ENCODE measurements at places on chromosomes 11 and 22. TPM values are rescaled to one million over a fixed set of nuclear protein-coding genes. Genes with fewer than 3 reads are reported as not detected.
A peak's percentile ranks its signal among the peaks of the same experiment; 100 is the strongest.

The TYR gene
- 0.14 TPM for total RNA-seq

GRCh38 chr11:75762885-75763284, 5.7 kb upstream of the DGAT2 start:
- peak; percentile 50 for ATAC-seq

GRCh38 chr11:57700425-57700824, 11.6 kb downstream of the MED19 start:
- no peak for ATAC-seq

The MMP10 gene
- not detected for total RNA-seq

- ATAC-seq: peak; percentile 57
Observed at GRCh38 chr11:28529540-28530410, 421.6 kb downstream of the METTL15 start.

- no peak for ATAC-seq
Observed at GRCh38 chr22:33335611-33336279, 277.6 kb upstream of the SYN3 start.

The CABP4 gene
- 0.20 TPM for total RNA-seq

The UCP2 gene
- total RNA-seq: 4.1 TPM

The BET1L gene
- total RNA-seq: 34.4 TPM

The SLC6A5 gene
- total RNA-seq: 0.07 TPM

The DCDC1 gene
- total RNA-seq: 3.0 TPM

The OR8J1 gene
- not detected for total RNA-seq

- ATAC-seq: no peak
Observed at GRCh38 chr11:102776454-102776853, 4.0 kb downstream of the MMP10 start.

DNA sequence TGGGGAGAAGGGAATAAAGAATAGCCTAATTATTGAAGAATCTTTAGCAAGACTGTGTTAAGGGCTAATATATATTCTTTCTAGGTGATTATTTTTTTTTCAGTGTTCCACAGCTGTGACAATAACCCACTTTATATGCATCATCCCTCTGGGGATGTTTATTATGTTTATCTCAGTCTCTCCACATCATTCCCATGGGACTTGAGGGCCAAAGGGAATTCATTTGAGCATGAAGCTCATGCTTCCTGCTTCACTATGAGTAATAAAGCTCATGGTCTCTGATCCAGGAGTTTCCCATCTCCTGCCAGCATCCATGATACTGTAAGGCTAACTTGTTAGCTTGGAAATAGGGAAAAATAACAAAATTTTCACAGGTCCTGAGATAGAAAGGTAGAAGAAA, 1888.4 kb downstream of the LRRC4C start:
- no peak for ATAC-seq

GRCh38 chr11:3163241-3163981, 1.7 kb downstream of the OSBPL5 start:
- ATAC-seq: no peak

GRCh38 chr11:110472858-110473257, 43.1 kb downstream of the FDX1 start:
- no peak for ATAC-seq

DNA sequence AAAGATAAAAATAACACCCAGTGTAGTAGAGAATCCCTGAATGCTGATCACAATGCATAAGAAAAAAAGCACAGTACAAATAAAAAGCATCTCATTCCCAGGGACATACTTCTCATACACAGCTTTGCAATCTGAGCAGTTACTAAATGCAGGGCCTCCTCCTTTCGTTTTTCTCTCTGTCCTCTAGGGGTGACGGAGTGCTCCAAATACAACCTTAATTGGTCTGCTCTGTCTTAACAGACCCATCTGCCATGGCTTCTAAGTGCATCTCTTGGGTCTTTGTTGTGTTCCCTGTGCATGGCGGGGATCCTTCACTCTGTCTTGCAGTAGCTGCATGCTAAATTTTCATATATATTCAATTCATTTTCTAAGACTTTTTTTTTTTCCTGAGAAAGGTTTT, 1114.2 kb upstream of the RAG2 start:
- no peak for ATAC-seq

DNA sequence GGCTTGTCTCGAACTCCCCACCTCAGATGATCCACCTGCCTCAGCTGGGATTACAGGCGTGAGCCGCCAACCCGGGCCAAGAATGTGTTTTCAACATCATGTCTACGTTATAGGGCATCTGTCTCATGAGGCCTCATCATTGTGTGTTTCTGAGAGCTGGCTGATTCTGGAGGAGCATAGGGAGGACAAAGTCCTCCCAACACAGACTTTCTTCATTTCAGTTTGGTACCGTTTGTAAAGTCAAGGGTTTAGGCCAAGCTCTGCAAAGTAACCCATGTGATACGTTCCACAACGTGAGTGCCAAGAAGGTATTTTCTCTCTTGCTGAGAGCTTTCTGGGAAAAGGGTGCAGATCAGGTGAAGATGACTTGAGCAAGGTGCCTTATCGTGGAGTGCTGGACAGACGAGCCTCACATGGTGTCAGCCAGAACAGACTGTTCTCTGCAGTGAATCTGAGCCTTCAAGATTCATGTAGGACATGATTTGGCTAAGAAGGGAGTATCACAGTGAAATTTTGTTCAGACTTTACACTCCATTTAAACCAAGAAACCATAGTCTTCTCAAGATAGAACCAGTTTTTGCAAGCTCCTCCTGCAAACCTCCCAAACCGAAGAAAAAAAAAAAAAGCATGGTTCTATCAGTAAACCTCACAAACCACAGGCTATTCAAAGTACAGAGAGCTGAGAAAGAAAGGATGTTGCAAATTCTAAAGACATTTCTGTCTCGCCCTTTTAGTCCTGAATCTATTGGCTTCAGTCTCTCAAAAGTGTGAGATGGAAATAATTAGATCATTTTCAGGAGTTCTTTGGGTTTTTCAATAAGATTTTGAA, 71.7 kb downstream of the DBX1 start:
- ATAC-seq: no peak

The SYT12 gene
- total RNA-seq: 0.40 TPM

The ANGPTL5 gene
- 2.8 TPM for total RNA-seq

The ALDH3B1 gene
- total RNA-seq: 1.2 TPM

Data from motor neuron (in vitro differentiated cells).